Small intestine (tissue), 16 donors: ENCODE measurements at places on chromosomes 5 and 9. TPM values are rescaled to one million over a fixed set of nuclear protein-coding genes. Genes with fewer than 3 reads are reported as not detected.
A peak's percentile ranks its signal among the peaks of the same experiment; 100 is the strongest.

DNA sequence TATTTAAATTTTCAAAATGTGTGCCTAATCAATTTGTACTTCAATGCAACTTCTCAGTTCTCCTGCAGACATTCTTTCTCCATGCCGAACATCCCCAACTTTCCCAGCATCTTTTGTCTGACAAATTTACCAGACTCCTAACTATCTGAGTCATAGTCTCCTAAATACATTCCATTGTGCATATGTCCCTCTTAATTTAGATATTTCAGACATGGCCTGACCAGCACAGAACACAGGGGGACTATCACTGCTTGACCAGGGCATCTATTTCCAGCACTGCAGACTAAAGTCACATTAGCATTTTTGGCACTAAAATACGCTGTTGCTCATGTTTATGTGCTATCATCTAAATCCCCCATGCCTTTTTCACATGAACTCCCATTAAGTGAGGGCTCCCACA lies 71.9 kb downstream of the ITGA1 start:
- no peaks in the 10 kb centered on the region for H3K4me1 ChIP-seq
- H3K27ac ChIP-seq, result no peak overlapping the region
- DNase-seq, result no peak
- no peaks in the 10 kb centered on the region for H3K27me3 ChIP-seq
- no peaks in the 10 kb centered on the region for H3K36me3 ChIP-seq
- H3K4me3 ChIP-seq, result no peak overlapping the region

GRCh38 chr9:28320616-28321015 lies 747.3 kb upstream of the C9orf72 start:
- no peak overlapping the region for H3K27ac ChIP-seq
- DNase-seq, result no peak
- no peaks in the 10 kb centered on the region for H3K27me3 ChIP-seq
- no peak overlapping the region for H3K4me3 ChIP-seq
- no peaks in the 10 kb centered on the region for H3K4me1 ChIP-seq

DNA sequence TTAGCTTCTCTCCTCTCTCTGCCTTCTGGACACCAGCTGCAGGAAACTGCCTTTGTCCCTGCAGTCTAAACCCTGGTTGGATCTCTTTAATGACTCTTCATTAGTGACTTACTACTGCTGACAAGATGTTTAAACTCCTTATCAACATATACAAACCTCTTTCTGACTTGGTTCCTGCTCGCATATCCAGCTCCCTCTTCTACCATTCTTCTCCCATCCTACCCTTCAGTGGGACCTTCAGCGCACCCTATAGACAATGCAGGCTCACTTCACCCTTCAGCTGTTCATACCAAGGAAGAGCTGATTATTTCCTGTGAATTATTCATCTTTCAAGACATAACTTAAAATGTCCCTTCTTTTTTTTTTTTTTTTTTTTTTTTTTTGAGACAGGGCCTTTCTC lies 436.5 kb downstream of the KIAA0825 start:
- no peaks in the 10 kb centered on the region for H3K27me3 ChIP-seq
- H3K4me3 ChIP-seq, result no peak overlapping the region
- no peaks in the 10 kb centered on the region for H3K36me3 ChIP-seq
- no peaks in the 10 kb centered on the region for H3K4me1 ChIP-seq

DNA sequence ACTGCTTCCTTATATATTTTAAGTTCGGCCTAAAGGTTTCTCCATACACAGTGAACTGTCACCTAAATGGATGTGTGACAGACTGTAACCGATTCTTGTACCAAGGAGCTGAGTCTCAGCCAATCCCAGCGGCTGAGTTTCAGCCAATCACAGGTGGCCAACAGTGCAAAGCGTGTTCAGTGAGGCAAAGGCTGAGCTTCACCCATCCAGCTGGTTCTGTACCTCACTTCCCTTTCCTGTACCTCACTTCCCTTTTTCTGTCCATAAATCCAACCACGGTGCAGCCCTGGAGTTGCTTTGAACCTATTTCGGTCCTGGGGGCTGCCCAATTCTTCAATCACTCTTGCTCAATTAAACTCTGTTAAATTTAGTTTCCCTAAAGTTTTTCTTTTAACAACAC lies 15.7 kb upstream of the TBC1D9B start:
- no peaks in the 10 kb centered on the region for H3K36me3 ChIP-seq
- no peaks in the 10 kb centered on the region for H3K4me1 ChIP-seq
- DNase-seq, result no peak
- H3K27ac ChIP-seq, result no peak overlapping the region

- no peaks in the 10 kb centered on the region for H3K4me1 ChIP-seq
- no peak overlapping the region for H3K27ac ChIP-seq
- DNase-seq, result no peak
- H3K4me3 ChIP-seq, result no peak overlapping the region
- no peaks in the 10 kb centered on the region for H3K27me3 ChIP-seq
Measured at GRCh38 chr5:121816164-121816563, 35.5 kb upstream of the FTMT start.

DNA sequence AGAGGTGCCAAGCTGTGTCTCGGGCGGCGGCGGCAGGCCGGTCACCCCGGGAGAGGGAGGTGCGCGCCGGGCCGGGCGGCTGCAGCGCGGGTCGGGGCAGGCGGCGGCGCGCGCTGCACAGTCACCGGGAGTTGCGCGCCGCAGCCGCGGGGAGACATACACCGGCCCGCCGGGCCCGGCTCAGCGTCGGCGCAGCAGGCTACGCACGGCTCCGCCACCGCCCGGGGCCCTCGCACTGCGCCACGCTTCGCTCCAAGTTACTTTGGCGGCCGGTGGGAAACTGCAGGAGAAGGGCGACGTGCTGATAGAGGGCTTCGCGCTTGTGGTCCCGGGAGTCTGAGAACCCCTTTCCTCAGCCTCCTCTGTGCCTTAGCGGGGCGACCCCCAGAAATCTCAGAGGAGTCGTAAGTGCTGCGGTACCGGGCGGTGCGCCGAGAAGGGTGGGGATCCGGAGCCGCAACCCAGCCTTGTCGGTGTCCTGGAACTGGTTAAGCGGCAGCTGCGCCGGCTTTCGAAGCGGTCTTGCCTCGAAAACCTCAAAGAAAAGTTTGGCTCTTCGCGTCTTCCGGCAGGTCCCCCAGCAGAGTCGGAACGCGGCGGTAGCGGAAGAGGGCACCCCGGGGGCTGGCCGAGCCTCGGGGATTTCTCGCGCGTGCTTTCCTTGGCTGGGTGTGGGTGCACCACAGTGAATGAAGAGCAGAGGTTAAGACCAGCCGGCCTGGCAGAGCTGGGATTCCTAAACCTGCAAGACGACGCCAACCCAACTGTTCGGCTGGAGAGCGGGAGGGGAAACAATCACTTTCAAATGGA lies at the start of gene EFNA5:
EFNA5 (minus strand) TSS at position 6 of the 810 bp plus-strand sequence.
- H3K36me3 ChIP-seq, result no peaks in the 10 kb centered on the region
- H3K4me3 ChIP-seq, result peak within 1 kb of the TSS; percentile 66
- peak within 1 kb of the TSS; percentile 9 for H3K27ac ChIP-seq

GRCh38 chr5:171155621-171156020 lies 153.4 kb upstream of the TLX3 start:
- H3K36me3 ChIP-seq, result no peaks in the 10 kb centered on the region
- no peak overlapping the region for H3K4me3 ChIP-seq
- DNase-seq, result no peak
- H3K4me1 ChIP-seq, result no peaks in the 10 kb centered on the region
- H3K27me3 ChIP-seq, result no peaks in the 10 kb centered on the region

GRCh38 chr5:98880598-98880997 lies 48.2 kb downstream of the CHD1 start:
- H3K36me3 ChIP-seq, result peaks cover 18% of the 10 kb centered on the region
- DNase-seq, result no peak
- H3K4me1 ChIP-seq, result no peaks in the 10 kb centered on the region
- H3K4me3 ChIP-seq, result no peak overlapping the region

DNA sequence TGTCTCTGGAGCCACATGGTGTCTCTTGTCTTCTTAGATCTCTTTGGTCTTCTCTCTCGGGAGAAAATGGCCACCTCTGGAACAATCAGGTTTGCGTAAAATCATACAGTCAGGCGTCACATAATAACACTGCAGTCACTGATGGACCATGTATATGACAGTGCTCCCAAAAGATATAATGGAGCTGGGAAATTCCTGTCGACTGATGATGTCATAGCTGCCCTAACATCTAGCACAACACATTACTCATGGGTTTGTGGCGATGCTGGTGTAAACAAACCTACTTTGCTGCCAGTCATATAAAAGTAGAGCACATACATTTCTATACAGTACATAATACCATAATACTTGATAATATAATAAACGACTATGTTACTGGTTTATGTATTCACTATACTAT lies 30.1 kb upstream of the RAI14 start:
- DNase-seq, result no peak
- H3K36me3 ChIP-seq, result no peaks in the 10 kb centered on the region
- no peak overlapping the region for H3K27ac ChIP-seq

- no peaks in the 10 kb centered on the region for H3K27me3 ChIP-seq
- no peaks in the 10 kb centered on the region for H3K36me3 ChIP-seq
- H3K27ac ChIP-seq, result no peak overlapping the region
- no peak overlapping the region for H3K4me3 ChIP-seq
- peak; percentile 22 for DNase-seq
Measured at GRCh38 chr5:11182441-11183080, 421.5 kb upstream of the DAP start.

- no peak overlapping the region for H3K27ac ChIP-seq
- H3K36me3 ChIP-seq, result peaks cover 1% of the 10 kb centered on the region
- H3K27me3 ChIP-seq, result no peaks in the 10 kb centered on the region
- H3K4me1 ChIP-seq, result no peaks in the 10 kb centered on the region
- no peak for DNase-seq
- no peak overlapping the region for H3K4me3 ChIP-seq
Measured at GRCh38 chr9:132606066-132606465, 23.7 kb downstream of the BARHL1 start.

DNA sequence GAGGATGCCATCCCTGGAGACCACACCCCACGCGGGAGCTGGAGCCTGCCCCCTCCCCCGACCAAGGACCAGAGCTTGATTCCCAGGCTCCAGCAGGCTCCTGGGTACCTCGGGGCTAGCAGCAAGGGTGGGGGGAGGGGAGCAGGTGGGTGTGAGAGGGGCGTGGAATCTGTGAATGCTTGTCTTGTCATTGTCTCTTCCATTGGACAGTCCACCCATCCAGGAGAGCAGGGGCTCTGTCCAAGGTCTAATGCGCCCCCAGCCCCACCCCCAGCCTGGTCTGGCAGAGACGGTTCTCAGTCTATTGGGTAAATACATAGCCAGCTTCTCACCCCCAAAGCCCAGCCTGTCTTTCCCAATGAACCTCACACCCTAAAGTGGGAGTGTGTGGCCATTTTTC lies 22.8 kb downstream of the URM1 start:
- H3K27ac ChIP-seq, result no peak overlapping the region
- H3K4me1 ChIP-seq, result no peaks in the 10 kb centered on the region
- no peak for DNase-seq
- no peak overlapping the region for H3K4me3 ChIP-seq
- peaks cover 11% of the 10 kb centered on the region for H3K36me3 ChIP-seq
- peaks cover 2% of the 10 kb centered on the region for H3K27me3 ChIP-seq

- no peak overlapping the region for H3K27ac ChIP-seq
- no peak for DNase-seq
- H3K27me3 ChIP-seq, result no peaks in the 10 kb centered on the region
- no peak overlapping the region for H3K4me3 ChIP-seq
Measured at GRCh38 chr5:41932770-41933169, 7.7 kb downstream of the FBXO4 start.

DNA sequence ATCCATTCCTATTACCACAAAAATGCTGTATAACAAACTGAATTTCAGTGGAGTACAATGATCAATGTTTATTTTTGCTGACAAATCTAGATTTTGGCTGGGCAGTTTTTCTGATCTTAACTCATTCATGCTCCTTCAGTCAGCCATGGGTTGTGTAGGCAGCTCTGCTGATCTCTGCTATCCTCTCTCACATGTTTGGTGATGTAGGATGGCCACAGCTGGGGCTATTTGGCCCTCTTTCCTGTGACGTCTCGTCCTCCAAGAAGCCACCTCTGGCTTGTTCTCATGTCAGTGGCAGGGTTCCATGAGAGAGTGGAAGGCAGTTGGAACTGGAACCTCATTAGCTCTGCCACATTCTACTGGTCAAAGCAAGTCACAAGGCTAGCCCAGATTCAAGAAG lies 8.9 kb downstream of the NLN start:
- no peaks in the 10 kb centered on the region for H3K4me1 ChIP-seq
- no peak for DNase-seq
- no peak overlapping the region for H3K27ac ChIP-seq
- no peaks in the 10 kb centered on the region for H3K36me3 ChIP-seq
- no peaks in the 10 kb centered on the region for H3K27me3 ChIP-seq

DNA sequence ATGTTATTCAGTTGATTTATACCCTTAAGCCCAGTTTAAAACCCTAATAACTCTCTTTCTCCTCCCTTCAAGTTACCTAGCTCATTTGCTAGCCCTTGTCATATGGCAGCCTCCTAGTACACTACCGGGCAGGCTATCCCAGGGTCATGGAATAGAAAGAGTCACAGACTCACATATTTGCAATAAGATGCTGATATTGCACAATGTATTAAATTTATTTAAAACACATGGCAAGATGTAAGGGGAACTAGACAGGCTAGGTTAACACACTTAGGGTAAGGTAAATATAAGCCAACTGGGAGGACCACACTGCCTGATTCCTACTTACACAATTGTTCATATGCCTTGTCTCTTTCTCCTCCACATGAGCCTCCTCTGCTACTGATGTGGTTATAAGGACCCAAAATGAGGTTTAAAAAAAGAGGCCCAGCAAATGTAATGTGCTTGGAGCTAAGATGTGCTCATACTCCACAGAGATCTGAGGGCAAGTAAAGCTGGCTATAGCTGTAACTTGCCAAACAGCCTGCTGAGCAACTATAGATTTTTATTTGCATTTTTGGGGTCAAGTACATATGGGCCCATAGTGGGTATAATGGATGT lies 130.0 kb downstream of the ENC1 start:
- no peak overlapping the region for H3K4me3 ChIP-seq
- no peaks in the 10 kb centered on the region for H3K27me3 ChIP-seq
- H3K27ac ChIP-seq, result no peak overlapping the region

GRCh38 chr5:169098331-169099121 lies 202.4 kb downstream of the SLIT3 start:
- no peaks in the 10 kb centered on the region for H3K27me3 ChIP-seq
- no peaks in the 10 kb centered on the region for H3K4me1 ChIP-seq
- DNase-seq, result no peak
- no peak overlapping the region for H3K27ac ChIP-seq
- H3K36me3 ChIP-seq, result no peaks in the 10 kb centered on the region

GRCh38 chr9:130173666-130173983 lies 1.4 kb downstream of the NCS1 start:
- no peaks in the 10 kb centered on the region for H3K36me3 ChIP-seq
- H3K27ac ChIP-seq, result no peak overlapping the region

The CACNA1B gene
- polyA plus RNA-seq, result not detected

The SPINK6 gene
- not detected for polyA plus RNA-seq

The ASPN gene
- polyA plus RNA-seq, result 8.9 TPM

The C5orf22 gene
- 19.0 TPM for polyA plus RNA-seq

The IL7R gene
- 10.4 TPM for polyA plus RNA-seq

The ZNF879 gene
- polyA plus RNA-seq, result 1.6 TPM
